Lung microvascular endothelial cell (primary cell): ENCODE measurements at places on chromosomes 2 and 18.

DNA sequence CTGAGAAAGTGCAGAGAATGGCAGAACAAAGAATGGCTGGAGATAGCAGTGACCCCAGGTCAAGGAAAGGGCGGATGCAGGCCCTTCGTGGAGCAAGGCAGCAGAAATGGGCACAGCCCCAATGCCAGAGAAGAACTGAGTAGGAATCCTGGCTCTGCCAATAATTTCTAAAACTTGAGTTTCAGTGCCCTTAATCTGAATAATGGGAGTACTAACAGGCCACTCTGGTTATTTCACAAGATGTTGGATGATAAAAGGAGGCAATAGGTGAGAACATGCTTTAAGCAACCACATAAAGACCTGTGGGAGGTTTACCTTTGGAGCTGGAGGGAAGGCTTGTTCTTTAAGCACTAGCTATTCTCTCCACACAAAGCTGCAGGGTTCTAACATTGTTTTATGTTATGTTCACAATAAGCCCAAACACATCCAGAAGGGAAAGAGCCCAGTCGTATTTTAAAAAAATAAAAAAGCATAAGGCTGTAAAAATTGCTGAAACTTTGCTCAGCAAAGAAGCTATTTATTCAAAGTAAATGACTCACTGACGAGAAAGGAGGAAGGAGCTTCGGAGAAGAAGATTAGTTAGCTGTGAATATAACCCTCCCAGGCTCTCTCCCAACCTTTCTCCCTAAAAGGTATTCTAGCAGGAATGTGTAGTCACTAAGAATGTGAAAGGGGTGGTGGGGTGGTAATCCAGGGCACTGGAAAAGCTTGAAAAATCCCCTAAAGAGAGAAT lies 470.2 kb downstream of the TXNL1 start:
- no peak for DNase-seq

DNA sequence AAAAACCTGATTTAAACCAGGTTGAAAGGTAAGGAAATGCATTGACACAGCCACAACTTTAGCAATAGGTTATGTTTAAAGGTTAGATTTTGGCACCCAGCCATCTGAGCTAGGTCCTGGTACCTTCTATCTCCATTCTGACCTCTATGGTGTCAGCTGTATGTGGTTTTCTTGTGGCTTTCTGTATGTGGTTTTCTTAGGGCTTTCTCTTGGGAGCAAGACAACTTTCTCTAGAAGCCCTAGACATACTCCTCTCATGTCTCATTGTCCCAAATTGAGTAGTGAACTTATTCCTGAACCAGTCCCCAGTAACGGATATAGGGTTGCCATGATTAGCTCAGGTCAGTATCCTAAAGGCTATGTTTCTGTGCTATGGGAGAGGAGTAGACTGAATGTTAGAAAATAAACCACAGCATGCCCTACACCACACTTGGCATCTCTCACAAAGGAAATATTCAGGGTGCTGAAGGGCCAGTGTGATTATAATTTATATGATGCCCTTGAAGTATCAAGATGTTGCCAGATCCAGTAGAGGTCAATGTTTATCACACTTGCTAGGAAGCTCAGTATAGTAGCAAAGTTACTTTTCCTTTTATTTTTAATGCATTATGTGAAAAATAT lies 176.1 kb downstream of the CAPN13 start:
- no peak for DNase-seq

DNA sequence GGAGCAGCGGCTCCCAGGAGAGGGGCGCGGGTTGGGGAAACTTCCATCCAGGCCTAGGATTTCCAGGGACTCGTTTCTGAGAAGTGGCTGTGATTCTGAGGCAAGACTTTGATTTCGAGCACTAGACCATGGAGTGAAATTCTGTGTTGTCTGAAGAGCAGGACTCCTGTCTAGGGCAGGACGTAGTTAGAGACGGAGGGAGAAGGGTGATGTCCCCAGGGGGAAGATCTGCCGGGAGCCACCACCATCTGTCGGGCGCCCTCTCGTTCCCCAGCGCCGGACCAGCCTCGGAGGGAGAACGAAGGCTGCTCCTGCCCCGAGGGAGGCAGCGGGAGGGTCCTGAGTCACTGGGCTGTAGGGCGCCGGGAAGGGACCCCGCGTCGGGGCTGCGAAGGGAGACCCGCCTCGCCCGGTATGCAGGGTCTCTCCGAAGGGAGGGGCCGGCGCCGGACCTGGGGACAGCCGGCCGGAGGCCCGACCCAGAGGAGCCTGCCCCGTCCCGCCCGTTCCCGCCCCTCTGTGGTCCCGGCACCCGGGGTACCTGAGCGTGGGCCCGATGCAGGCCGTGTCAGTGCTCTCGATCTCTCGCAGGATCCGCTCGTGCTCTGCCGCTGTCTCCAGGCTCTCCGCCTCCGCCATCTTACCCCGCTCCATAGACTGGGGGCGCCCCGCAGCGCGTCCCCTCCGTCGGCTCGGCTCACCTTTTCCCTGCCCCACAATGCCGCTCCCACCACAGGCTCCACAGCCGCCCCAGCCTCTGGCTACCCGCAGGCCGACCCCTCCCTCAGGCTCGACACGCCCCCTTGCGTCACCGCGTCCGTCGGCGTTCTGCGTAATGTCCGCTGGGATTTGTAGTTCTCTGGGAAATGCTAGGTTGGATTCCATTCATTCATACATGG lies at the start of gene EXOC6B:
Gene EXOC6B (minus strand): TSS at position 777 of the 899 bp plus-strand sequence.
- peak; percentile 91 for DNase-seq

DNA sequence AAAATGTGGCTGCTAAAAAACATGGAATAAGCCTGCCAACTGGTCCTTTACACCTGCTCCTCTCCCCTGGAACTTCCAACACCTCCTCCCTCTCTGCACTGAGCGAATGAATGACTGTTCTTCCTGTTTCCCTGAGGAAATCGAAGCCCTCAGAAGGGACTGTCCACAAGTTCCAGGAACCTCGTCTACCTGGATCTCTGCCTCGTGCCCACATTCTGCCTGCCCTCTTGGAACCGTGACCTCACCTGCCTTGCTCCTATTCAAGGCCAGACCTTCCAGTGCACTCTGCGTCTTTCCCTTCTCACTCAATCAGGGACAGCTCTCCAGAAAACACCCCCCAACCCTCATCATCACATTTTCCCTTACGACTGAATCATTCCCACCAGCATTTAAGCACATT lies 4.4 kb upstream of the CAB39 start:
- no peak for DNase-seq

DNA sequence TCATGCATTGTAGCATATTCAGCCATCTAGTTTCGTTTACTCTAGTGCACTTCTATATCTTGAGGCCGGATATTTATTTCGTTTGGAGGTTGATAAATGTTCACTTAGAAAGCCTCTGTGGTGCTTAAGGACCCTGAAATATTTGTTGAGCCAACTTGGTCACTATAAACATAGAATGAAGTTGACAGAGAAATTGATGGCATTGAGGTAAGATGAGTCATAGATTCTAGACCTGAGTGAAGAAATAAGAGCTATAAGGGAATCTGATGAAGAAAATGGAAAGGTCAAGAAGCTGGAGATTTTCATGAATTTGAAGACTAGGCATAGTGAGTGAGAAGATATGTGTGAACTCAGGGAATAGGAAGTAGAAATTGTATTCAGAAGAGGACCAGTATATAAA lies 35.9 kb downstream of the EPC2 start:
- DNase-seq: no peak

DNA sequence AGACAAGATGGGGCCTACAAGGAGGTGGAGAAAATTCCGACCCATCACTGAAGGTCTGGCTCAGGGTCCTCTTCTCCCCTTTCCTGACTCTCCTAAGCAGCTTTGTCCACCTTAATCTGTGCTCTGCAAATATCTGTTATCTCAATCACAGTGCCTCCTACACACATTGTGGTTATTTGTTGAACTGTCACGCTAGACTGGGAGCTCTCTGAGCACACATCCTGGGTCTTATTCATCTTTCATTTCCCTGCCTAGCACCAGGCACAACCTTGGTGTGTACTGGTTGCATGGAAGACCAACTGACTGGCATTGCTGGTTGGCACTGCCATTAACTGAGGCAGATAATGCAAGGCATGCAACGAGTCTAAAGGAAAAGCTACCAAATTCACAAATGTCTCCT lies 122.9 kb upstream of the ST6GAL2 start:
- DNase-seq: no peak

GRCh38 chr18:61553045-61553659 lies 219.9 kb downstream of the CDH20 start:
- no peak for DNase-seq

DNA sequence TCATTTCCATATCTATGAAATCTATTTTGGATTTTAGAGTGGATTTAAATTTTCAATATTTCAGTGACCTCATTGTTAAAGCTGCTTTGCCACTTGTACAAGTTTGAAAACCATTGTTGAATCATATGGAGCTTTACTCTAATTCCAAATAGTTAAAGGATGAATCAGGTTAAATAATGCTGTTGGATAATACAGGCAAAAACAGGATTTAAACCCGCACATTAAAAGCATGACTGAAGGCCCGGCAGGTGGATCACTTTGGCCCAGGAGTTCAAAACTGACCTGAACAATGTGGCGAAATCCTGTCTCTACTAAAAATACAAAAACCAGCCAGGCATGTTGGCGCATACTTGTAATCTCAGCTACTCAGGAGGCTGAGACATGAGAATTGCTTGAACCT lies 68.3 kb downstream of the RIF1 start:
- no peak for DNase-seq

GRCh38 chr18:21163647-21164547 lies 52.3 kb upstream of the ROCK1 start:
- DNase-seq: peak; percentile 11

DNA sequence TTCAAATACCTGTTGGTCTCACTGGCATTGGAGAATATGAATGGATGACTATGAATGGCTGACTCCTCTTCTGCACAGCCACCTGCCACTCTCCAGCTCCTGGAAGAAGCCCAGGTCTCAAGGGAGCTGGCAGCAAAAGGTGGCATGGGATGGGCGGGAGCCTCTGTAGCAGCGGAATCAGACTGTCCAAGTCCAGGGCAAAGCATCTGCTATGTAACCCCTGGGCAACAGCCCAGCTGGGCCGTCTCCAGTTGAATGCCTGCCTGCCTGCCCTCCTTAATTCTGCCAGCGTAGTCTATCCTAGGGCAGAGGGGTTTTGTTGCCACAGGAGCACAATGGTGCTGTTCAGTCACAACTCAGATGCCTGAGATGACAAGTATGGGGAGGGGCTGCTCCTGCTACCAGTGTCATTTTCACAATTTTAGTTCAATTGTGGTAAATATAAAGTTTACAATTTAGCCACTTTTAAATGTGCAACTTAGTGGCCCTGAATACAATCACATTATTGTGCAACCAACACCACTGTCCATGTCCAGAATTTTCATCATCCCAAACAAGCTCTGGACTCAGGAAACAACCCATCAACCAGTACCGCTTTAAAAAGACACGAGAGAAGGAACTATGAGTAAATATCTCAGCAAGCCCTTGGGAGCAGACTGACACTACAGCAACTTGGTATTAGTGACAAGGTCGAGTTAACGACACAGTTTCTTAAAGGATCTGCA lies 115.2 kb downstream of the MYO5B start:
- no peak for DNase-seq
